Left kidney (tissue), 8 donors: ENCODE measurements at places on chromosomes 13 and 19. TPM values are rescaled to one million over a fixed set of nuclear protein-coding genes. Genes with fewer than 3 reads are reported as not detected.

NAPSA gene
- polyA plus RNA-seq, result 9.6 TPM

C13orf42 gene
- polyA plus RNA-seq, result 0.57 TPM

TEX26 gene
- polyA plus RNA-seq, result 1.7 TPM

FRY gene
- 49.9 TPM for polyA plus RNA-seq

ZNF816 gene
- polyA plus RNA-seq, result 18.3 TPM

DNA sequence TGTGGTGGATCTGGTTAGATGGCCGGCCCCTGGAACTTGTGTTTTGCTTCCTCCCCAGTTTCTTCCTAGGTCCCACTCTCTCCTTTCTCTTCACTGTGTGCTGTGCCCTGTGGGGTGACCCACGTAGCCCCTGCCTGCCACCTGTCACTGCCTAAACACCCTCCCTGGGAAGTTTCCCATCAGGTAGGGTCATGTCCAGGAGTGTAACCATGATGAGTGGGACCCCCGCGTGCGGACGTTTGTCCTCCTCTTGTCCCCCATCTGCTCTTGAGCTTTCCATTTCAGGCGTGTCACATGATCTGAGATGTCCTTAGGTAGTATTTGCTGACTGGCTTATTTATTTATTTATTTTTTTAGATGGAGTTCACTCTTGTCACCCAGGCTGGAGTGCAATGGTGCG lies 61.3 kb downstream of the ARHGEF7 start:
- DNase-seq, result no peak

- DNase-seq, result no peak
These were observed 709 bp downstream of the DPP9 start for GRCh38 chr19:4722671-4723594.

DNA sequence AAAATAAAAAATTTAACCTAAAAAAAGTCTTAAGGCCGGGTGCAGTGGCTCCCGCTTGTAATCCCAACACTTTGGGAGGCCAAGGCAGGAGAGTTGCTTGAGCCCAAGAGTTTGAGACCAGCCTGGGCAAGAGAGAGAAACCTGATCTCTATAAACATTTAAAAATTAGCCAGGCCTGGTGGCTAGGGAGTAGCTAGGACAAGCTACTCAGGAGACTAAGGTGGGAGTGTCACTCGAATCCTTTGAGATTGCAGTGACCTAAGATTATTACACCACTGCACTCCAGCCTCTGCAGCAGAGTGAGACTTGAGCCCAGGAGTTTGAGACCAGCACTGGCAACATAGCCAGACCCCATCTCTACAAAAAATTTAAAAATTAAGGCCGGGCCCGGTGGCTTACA lies 1.1 kb downstream of the CCDC97 start:
- no peak for DNase-seq

GRCh38 chr19:31448221-31448657 lies 99.0 kb upstream of the TSHZ3 start:
- no peak for DNase-seq

TMEM238 gene
- 0.32 TPM for polyA plus RNA-seq

DNA sequence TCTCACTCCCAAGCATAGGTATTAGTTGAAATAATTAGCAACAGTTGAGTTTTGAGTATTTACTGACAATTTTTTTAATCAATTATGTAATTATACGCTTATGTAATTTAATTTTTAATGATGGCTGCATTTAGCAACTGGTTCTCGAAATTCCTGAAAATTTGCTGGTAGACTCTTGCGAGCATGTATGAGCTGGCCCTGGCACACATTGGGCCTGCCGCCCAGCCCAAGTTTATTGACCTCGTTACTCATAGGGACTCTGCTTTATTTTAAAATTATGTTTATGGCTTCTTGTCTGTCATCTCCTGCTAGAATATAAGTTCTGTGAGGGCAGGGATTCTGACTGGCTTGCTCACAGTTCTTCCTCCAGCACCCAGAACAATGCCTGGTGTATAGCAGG lies 6.7 kb downstream of the KLK14 start:
- DNase-seq, result no peak

DNA sequence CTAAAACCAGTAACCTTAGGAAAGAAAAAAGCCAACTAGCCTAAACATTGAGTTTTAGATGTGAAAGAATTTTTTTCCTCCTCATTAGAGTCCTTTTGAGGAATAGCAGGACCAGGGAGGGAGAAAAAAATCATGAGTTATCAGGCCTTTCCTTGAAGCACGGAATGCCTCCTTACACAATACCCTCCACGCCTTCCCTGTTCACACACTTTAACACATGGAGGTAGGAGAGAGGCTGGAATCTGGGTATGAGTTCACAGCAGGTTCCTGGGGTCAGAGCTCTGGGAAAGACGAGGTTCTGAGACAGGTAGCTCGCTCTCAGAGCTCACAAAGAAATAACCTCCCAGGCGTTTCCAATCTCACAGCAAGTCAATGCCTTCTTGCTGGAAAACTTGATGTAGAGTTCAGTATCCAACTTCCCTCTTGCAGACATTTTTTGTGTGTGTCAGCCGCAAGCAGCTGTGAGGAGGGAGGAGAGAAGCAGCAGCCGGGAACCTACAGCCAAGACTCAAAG lies 716 bp downstream of the ZNF573 start:
- peak; percentile 18 for DNase-seq

DNA sequence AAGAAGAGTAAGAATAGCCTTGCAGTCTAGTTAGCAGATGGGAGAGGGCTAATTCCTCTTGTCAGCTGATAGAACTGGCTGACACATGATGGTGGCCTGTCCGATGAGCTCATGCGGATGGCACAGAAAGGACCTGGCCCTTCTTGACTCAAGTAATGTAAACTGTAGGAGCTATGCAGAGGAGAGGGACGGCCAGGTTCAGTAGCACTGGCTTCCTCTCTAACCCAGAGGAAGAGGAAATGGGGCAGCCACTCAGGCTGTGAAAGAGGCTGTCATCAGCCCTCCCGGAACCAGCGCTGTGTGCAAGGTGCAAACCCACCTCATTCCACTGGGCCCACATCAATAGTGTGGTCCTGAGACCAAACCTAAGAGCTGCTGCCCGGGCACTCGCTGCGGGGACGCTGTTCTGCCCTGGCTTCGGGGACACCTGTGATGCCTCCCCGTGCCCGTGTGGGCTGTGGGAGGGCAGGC lies 30.8 kb upstream of the USE1 start:
- no peak for DNase-seq

LRRC63 gene
- polyA plus RNA-seq, result 0.18 TPM

- DNase-seq, result no peak
These were observed 463 bp downstream of the SUGP1 start for GRCh38 chr19:19319732-19320360.

SYNE4 gene
- polyA plus RNA-seq, result 14.0 TPM

DNA sequence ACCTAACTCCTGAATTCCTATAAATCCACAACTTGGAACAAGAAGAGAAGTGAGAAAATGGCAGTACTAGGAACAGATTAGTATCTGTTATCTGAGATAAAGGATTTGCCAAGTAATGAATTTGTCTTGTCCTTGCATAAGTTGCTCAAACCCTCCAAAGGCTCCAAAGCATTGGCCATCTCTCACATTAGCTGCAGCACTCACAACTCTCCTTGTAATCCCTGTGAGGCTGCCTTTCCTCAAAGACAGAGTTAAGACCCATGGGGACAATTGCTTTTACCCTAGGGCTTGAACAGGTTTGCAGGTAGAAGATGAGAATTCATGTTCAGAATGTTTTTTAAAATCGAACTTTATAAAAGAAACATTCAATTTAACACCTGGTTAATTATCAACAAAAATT lies 1702.2 kb downstream of the EFNB2 start:
- DNase-seq, result no peak

DNA sequence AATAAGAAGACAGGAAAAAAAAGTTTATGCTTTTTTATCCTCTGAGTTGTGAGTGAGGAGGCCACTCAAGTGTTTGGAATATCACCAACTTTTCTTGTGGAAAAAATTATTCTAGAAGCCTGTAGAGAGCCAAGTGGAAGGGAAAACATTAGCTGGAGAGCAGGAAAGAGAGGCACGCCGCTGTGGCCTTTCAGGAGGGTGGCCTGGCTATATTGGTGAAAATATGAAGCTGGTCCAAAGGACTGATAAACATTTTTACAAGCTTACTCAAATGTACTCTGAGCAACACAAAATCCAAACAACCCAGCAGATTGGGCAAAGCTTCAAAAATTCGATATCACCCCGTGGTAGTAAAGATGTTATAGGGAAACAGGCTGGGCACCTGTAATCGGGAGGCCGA lies 2.3 kb upstream of the EIF3G start:
- DNase-seq, result no peak

- no peak for DNase-seq
These were observed 10.0 kb upstream of the PNMA8A start for GRCh38 chr19:46481223-46481848.
